DMS79 (cell line): ENCODE measurements at places on chromosomes 2 and 18.

- no peak for DNase-seq
These were observed 161.0 kb downstream of the TWIST2 start for GRCh38 chr2:239008677-239009588.

DNA sequence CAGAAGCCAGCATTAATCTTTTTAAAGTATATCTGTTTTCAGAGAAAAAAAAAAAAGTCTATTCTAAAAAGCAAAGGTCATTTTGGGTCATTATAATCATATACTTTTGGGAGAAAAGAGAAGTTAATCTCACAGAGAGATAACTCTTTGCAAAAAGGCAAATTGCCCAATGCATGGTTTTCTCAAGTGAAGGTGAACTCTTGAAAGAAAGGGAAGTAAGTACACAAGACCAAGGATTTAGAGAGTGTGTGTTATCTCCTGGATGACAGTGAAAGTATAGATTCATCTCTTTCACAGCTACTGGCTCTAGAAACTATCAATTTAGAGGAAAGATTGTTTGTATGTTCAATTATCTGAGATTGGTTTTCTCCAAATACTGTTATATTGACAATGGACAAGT is 151.4 kb downstream of the CD8B2 start:
- DNase-seq: no peak

DNA sequence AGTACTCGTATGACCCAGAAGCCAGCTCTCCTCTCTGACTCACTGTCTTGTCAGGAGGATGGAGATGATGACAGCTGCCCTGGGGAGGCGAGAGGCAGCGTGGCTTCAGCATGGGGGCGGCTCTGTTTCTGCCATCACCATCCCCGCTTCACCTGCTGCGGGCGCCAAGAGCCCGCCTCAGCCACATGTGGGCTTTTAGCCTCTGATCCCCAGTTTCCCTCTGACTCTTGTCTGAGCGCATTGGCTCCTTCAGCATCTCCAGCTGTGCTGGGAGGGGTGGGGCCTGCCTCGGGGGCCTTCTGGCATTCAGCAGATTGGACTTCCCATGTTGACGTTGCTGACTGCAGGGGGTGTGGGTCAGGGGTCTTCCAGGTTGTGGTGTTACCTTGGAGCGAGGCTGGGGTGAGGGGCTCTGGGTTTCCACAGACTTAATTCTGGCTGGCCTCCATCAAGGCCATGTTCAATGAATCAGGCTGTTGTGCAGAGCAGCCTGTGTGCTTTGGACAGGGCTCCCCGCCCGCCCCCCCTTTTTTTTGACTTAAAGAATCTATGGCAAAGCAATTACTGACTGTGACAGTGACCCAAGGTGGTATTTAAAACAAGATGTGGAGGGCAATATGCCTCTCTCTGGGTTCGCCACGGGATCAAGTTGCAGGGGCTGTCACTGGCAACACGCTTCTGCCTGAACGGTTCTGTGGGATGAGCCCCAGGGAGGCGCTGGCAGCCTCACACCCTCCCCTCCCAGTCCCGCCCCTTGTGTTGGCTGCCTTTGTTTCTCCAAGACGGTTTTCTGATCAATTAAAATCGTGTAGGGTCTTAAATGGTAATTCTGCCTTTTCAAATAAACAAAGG is 228.3 kb downstream of the LDLRAD4 start:
- no peak for DNase-seq

GRCh38 chr2:33314541-33314940 is 161.9 kb upstream of the RASGRP3 start:
- no peak for DNase-seq

DNA sequence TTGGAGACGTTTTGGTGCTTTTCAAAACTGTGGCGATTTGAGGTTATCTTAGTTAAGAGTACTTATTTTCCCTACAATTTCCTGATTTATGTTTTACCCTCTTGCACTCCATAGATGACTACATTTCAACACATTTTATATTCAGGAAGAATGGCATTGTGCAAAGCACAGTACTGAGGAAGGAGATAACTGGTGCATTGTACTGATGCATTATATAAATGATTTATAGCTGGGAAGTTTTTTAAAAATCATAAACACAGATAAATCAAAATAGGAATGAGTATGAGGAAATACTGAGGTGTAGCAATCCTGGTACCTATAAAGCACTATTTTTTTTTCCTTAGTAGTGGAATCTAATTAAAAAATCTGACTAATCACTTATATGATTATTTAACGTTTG is 5.6 kb downstream of the REL start:
- no peak for DNase-seq

GRCh38 chr2:16025876-16026640 is 85.7 kb downstream of the MYCN start:
- no peak for DNase-seq

GRCh38 chr2:1047485-1047884 is 96.8 kb downstream of the SNTG2 start:
- DNase-seq: no peak

DNA sequence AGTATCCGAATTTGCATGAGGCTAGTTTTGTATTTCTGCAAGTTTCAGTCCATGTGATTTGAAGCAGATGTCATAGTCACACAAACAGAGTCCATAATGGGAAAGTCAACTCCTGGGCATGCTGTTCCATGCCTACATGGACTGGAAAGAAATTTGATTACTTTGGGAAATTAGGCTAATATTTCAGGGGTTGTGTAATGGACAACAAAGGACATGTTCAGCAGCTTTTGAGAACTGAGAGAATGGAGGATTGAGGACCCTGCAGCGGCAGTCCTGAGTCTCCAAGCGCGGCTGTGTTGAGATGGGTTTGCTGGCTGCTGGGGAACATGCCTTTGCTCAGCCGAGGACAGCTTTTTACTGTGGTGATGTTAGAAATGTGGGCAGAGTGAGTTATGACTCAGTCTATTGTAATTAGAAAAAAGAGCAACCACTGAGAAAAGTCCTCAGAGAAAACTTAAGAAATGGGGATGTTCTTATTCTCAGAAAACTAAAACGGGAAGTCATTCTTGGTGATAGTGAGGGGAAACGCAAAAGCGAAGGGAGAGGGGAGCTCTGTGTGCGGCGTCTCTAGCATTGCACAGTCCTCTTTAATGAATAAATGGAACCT is 149.2 kb downstream of the FAM210A start:
- no peak for DNase-seq

DNA sequence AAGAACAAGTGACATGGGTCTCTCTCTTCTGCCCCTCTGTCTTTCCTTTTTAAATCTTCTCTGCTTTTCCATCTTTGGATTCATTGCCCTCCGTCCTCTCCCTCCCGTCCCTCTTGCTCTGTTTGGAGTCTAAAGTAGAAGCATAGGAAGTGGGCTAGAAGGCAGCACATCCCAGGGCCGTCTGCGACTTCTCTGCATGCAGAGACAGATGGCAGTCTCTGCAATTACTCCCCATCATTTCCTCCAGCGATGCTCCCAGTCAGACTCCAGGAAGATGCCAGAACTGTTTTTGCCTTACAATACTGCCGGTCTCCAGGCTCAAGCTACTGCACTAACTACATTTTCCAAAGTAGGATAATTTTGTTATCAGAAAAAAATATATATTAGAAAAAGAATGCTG is 35.2 kb upstream of the LPIN2 start:
- no peak for DNase-seq

- DNase-seq: no peak
These were observed 25.8 kb upstream of the IGFBP5 start for GRCh38 chr2:216721141-216721540.

- DNase-seq: no peak
These were observed at the start of gene EFEMP1 for GRCh38 chr2:55923091-55923981. TSS of gene EFEMP1 (minus strand) at chr2:55923782. CDS start at chr2:55922440, 1,342 bp downstream.

DNA sequence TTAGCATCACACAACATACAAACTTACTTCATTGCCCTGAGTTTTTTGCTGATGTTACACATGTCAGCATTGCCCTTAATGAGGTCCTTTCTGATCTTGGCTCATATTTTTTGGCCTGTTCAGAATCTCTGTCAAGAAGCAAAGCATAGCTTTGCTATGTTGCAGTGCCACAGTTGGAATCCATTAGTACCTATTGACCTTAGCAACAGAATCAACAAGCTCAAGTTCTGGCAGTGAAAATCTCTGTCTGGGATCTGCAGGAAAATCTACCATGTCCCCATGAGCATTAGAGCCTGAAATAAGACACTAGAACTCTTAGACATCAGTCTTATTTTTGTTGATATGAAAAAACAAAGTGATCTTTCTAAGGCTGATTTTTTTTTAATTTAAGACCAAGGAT is 105.6 kb upstream of the FHL2 start:
- no peak for DNase-seq

- no peak for DNase-seq
These were observed 43.4 kb downstream of the CERS6 start for GRCh38 chr2:168499500-168499899.

GRCh38 chr2:156006721-156007618 is 325.6 kb downstream of the NR4A2 start:
- no peak for DNase-seq

DNA sequence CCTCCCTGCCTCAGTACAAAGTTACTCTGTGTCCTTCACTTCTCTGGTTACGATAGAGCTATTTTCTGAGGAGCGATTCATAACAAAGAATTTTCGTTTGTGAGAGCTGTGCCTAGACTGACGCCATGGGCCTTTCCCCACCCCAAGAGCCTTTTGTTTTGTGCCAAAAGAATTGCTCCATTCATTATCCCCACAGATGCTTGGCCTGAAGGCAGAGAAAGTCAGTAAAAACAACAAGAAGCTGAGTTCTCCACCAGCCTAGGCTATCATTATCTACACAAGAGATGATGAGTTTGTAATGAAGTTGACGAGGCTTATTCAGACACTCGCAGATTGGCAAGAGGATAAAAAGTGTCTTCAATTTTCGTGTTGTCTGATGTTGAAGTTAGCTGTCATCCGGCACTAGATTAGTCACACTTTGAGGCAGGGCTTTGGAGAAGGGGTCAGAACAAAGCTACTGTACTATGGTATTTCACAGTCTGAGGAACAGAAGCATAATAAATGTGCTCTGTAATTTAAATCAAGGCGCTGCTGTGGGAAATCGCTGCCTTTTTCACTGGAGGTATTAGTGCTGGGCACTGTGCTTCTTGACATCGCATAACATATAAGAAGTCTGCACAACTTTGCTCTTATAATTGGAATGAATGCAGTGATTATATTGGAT is 278.4 kb upstream of the FIGN start:
- DNase-seq: no peak

- no peak for DNase-seq
These were observed 48.0 kb upstream of the LPIN2 start for GRCh38 chr18:3060667-3061580.
